NCI-H2171 (cell line): ENCODE measurements at places on chromosomes 3 and 15.

- DNase-seq = peak; percentile 7
Measured at GRCh38 chr3:54146506-54147239, 24.3 kb downstream of the CACNA2D3 start.

DNA sequence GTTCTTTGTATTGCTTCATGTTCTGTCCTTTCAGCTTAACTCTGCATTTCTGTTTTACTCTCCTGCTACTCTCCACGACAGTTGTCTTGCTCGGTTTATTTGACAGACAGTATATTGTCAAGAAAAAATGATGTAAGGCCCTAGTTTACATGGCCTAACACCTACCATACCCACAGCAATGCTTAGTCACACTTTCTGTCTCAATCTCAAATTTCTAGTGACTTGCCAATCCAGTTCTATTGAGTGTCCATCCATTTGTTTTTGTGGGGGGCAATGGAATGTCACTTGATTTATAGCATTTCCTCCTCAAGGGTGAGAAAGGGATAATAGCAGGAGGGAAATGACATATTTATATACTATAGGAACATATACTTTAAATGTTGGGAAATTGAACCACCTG lies 676.2 kb downstream of the NAALADL2 start:
- DNase-seq = no peak

DNA sequence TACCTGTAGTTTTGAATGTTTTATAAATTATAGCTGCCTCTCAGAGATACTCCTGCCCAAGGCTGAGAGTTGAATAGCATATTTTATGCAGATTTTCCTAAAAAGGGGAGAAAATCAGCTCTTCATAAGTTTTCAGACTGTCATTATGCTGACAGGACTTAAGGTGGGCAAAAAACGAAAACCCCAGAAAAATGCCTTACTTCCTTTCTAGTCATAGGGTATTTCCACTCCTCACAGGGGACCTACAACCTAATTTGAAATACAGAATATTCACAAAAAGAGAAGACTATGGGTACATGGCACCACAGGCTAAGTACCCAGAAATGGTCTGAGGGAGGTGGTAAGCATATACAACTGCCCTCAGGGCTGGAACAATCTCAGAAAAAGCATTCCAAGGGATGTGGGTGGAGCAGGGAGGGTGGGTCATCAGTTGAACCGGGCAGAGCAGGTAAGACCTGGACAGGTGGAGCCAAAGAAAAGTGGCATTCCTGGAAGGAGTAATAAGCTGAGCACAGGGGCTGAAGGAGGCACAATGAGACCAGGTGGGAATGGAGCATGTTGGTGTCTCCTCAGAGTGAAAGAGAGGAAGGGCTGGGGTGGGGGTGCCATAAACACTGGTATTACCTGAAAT lies 10.6 kb upstream of the OXSR1 start:
- DNase-seq = no peak

- DNase-seq = peak; percentile 42
Measured at GRCh38 chr3:123105201-123106189, 38.7 kb downstream of the PDIA5 start.

GRCh38 chr3:30644615-30645014 lies 38.2 kb downstream of the TGFBR2 start:
- DNase-seq = no peak

GRCh38 chr15:41161336-41161735 lies 45.3 kb upstream of the INO80 start:
- DNase-seq = no peak

DNA sequence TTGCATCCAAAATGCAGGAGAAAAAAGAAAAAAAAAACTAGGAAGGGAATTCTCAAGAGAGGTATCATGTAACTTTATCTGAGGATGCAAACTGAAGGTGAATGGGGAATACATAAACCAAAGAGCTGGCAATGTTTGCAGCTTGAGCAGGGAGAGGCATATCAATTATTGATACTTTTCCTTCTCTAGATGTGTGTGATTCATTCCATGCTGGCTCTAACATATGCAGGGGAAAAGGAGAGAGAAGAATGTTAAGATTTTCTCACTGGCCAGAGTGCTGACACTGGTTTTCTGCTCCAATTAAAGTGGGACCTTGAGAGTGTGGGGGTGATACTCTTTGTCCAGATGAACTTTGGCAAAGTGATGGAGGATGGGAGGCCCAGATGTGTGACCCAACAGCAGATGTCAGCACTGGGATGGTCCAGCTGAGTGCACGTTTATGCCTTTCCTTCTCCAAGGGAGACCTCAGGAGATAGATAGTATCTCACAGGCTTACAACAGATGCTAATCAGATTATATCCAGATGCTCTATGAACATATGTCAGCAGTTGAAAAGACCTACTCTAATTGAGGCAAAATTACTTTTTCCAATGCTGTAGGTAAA lies 50.0 kb upstream of the PSMD6 start:
- peak; percentile 51 for DNase-seq

GRCh38 chr3:4310971-4311370 lies 7.8 kb downstream of the SETMAR start:
- no peak for DNase-seq

- DNase-seq = no peak
Measured at GRCh38 chr3:124787476-124788195, 57.4 kb downstream of the UMPS start.

- DNase-seq = peak; percentile 13
Measured at GRCh38 chr15:31128919-31129768, 27.6 kb upstream of the TRPM1 start.

- DNase-seq = peak; percentile 44
Measured at GRCh38 chr3:171393032-171393744, 67.0 kb downstream of the TNIK start.

- no peak for DNase-seq
Measured at GRCh38 chr3:138775254-138775595, 59.5 kb downstream of the PIK3CB start.

DNA sequence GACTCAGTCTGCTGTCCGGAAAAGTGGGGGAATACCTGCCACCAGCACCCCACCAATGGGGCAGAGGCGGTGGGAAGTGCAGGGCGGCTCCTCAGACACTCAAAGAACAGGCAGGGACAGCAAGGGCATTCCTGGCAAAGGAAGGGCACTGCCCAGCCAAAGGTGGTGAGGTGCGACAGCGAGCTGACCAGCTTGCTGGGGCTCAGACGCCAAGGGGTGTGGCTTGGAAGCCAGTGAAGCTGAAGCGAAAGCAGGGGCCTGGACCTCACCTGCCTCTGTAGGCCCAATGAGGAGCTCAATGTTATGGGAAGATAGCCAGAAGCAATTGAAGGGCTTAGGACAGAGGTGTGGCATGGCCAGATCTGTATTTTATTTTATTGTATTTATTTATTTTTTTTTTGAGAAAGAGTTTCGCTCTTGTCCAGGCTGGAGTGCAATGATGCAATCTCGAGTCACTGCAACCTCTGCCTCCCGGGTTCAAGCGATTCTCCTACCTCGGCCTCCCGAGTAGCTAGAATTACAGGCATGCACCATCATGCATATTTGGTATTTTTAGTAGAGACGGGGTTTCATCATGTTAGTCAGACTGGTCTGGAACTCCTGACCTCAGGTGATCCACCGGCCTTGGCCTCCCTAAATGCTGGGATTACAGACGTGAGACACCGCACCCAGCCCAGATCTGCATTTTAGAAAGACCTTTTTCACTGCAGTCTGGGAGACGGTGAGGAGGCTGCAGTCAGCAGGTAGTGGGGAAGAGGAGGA lies 4.4 kb upstream of the LMAN1L start:
- DNase-seq = no peak

- no peak for DNase-seq
Measured at GRCh38 chr15:77187751-77188464, 117.0 kb upstream of the TSPAN3 start.

GRCh38 chr3:163468531-163469335 lies 1609.6 kb downstream of the SI start:
- no peak for DNase-seq
